Stimulated activated CD4-positive, alpha-beta T cell treated with anti-CD3 and anti-CD28 coated beads, Interleukin-1b, Interleukin-23, amount 100 ng/mL, for 1 hour (primary cell): ENCODE measurements at places on chromosomes 16 and 17.

- DNase-seq, result no peak
These were observed 53.4 kb downstream of the ARSG start for GRCh38 chr17:68344701-68345136.

- no peak for DNase-seq
These were observed 30.9 kb upstream of the SLC25A19 start for GRCh38 chr17:75319904-75320691.

DNA sequence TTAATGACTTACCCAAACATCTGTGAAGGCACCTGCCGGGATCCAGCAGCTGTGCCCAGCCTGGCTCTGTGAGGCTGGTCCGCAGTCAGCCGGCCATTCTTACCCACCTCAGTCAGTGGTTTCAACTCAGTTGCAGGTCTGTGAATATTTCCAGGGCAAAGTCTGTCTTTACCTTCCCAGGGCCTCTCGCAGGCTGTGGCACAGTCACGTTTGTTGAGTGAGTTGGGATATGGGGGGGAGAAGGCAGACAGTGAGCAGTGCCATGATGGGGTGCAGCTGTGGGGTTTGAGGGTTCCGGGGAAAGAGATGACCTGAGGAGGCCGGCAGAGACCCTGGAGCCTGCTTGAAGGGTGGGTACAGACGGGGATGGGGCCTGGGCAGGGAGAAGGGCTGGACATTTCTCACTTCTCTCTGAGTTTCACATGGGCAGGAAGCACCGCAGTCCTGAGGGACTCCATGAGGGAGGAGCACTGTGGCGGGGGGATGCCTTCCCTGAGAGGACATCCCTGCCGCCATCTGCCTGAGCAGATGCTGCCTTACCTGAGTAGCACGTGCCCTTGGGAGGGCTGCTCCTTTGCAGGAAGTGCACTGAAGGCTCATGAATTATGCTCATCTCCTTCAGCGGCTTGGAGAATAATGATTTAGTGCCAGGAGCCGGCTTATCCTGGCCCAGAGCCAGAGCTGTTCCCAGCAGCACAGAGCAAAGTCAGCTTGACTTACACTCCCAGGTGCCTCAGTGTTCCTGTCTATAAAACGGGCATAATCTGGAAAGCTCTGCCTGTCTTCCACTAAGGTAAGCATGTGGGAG lies 48.1 kb downstream of the KSR1 start:
- no peak for DNase-seq

GRCh38 chr17:47305302-47305923 lies 18.3 kb upstream of the EFCAB13 start:
- DNase-seq, result no peak

- no peak for DNase-seq
These were observed 132.5 kb downstream of the CNTNAP4 start for GRCh38 chr16:76409706-76410105.

GRCh38 chr16:76204249-76204648 lies 73.0 kb upstream of the CNTNAP4 start:
- no peak for DNase-seq
